ENCODE measurements at places on chromosomes 16 and 17.

DNA sequence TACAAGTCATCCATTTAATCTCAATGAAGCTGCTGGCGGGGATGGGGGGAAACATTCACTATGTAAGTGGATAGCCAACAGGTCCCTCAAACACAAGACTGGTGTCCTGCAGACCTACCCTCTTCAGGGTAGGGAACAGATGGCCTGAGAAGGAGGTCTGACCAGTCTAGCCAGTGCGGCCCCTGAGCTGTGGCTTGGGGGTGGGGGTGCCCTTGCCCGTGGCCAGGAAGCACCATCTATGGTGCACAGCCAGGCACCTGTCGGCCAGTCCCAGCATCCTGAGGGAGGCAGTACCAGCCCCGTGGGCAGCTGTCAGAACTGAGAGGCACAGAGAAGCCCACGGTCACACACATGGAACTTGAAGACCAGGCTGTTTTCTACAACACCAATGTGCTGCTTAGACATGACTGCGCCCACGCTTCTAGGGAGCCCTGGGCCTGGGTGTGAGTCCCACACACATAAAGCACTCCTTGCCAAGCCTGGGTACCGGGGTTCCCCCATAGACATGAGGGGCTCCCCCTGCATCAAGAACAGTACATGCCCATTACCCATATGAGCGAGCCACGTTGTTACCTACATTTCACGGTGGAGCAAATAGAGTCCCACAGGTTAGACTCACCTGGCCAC is 40.9 kb downstream of the RMI2 start:
- no peak for DNase-seq

- DNase-seq, result no peak
Observed at GRCh38 chr17:56831369-56832095, 2.2 kb downstream of the C17orf67 start.

DNA sequence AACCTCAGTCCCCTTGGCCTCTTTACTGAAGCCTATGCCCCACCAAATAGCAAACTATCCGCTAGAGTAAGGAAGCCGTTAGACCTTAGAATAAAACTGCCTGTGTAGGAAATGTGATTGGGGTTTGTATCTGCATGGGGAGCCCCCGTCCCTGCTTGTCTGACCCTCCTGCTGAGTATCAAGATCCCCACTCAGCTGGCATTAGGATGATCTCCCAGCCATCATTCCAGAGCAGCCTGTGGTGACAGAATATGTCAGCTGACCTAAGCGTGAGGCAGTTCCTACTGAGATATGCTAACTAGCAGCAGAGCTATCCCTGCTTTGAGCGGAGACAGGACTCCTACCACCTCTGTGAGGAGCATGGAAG is 645 bp upstream of the GFOD2 start:
- DNase-seq, result peak; percentile 7

GRCh38 chr17:70238646-70239045 is 69.3 kb downstream of the KCNJ2 start:
- no peak for DNase-seq

DNA sequence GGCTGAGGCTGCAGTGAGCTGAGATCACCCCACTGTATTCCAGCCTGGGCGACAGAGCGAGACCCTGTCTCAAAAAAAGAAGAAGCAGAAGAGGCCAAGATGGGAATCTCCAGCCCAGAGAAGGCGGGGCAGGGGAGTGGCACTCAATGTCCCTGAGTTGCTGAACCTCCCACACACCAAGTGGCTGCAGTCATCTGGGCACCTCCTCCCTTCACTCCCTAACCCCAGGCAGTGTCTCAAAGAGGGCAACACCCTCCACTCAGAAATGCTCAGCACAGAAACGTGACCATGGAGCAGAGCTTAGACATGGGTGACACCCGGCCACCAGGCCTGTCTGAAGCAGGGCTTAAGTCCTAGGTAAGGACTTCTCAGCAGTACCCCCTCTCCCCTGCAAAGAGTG is 36.3 kb upstream of the BCAR1 start:
- no peak for DNase-seq

GRCh38 chr16:85517154-85517553 is 96.0 kb upstream of the GSE1 start:
- DNase-seq, result no peak

- no peak for DNase-seq
Observed at GRCh38 chr16:8768692-8769091, 28.7 kb downstream of the TMEM186 start.

- DNase-seq, result no peak
Observed at GRCh38 chr17:70629902-70630301, 460.6 kb downstream of the KCNJ2 start.

- DNase-seq, result peak; percentile 77
Observed at GRCh38 chr17:58335779-58336455, 7.3 kb upstream of the TSPOAP1 start.

DNA sequence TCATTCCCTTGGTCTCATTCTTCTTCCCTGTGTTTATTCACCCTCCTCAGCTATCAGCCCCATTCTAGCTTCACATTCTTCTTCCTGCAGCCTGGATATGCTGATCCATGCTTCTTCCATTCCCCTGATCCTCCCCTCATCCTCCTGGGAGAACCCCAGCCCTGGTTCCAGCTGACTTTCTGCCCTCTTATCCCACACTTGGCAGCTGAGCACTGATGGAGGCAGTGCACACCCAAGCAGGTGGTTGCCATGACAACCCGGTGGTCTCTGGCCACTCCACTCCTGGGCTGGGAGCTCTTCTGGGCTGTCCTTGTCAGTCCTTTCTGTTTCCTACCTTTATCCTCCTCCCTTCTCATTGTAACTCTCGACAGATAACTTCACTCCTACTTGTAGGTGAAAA is 16.7 kb upstream of the TUBG2 start:
- no peak for DNase-seq

DNA sequence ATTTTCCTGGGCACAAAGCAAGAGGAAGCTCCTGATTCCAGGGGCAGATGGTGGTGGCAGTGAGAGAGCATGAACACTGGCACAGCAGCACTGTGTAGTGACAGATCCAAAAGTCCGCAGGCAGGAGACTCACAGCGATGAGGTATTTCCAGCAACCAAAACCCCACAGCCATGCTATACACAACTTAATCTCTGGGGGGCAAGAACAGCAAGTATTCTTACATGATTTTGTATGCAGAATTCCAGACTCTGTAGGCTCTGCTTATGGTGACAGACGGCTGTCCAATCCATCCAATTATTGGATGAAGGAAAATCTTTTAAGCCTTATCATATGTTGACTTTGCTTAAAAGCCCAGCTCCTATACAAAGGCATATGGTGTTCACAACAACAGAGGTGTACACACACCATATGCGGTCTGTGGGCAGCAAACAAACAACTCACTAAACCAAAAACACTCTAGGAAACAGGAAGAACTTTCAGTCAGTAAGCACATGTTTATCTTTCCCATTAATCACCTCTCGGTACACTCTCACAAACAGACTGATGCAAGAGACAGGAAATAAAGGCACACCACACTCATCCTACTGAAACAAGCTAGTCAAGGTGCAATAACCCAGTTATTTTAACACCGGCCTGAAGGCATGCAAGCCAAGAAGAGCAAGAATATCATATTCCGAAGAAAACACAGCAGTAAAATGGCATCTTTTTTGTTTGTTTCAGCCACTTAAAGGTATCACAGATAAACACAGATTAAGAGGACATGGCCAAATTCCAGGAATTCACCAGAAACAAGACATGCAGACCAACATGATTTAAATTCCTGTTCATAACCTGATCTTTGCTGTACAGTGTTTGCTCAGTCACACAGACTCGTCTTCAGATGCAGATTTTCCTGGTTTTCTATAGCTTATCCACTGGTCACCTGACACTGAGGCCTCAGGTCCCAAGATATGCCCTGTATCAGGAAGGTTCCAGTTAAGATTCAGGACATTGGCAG is 47.8 kb downstream of the ERN1 start:
- DNase-seq, result peak; percentile 53

DNA sequence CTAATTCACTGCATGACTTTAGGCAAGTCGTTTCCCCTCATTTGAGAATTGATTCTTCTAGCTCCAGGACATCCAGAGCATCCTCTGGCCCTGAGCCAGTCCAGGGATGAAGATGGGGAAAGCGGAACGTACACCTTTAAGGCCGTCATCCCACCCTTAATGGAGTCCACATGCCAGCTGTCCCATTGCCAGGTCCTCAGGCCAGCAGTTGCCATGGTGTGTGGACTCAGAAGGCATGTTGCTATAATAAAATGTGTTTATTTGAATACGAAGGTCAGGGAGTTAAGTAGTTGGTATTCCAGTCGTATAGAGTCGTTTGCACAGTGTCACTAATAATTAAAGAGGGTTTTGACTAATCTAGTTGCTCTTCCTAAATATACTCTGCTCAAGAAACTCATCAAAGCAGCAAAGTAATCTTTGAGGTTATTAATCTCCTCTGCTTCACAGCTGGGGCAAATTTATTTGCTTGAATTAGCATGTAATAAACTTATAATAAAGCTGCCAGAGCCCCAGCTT is 30.4 kb downstream of the CCDC182 start:
- DNase-seq, result no peak

DNA sequence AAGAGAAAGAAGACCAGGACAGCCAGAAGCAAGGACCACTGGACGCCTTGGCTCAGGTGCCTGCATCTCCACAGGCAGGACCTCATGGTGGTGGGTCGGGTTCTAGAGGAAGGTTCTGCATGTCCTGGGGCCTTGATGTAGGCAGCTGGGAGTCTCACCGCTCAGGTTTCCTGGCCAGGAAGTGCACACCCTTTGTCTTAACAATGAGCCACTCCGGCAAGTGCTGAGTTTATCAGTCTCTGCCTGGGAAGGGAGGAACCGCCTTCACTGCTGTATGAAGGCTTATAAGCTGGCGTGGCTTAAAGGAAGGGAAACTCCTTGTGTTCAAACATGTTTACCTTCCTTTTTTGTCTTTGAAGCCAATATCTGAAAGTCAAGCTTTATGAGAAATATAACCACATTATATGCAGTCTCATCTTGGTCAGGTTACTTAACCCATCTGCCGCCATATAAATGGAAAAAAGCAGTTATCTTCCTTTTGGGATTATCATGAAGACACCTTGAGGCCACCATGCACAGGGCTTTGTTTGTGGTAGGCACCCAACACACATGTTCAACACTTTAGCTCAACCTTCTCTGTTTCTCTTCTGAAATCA is at the start of gene ST6GALNAC1:
Gene ST6GALNAC1, minus strand, starts transcription at position 205 of the 596 bp plus-strand sequence. Its CDS starts 119 bp downstream, at position 86.
- DNase-seq, result peak; percentile 5

DNA sequence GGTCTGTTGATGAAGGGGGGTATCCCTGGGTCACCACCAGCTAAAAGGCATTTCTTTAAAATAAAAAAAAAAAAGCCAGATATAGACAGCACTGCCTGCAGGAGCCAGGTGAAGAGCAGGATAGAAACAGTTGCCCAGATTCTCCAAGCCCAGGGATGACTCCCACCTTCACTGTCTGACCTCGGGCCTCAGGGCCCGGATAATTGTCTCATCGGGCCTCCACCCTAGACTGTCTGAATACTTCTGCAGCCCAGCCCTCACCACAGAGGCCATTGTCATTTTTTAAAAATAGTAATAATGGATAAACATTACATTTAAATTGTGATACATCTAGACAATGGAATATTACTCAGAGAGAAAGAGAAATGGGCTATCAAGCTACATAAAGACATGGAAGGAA is 92.8 kb upstream of the TNRC6C start:
- no peak for DNase-seq

DNA sequence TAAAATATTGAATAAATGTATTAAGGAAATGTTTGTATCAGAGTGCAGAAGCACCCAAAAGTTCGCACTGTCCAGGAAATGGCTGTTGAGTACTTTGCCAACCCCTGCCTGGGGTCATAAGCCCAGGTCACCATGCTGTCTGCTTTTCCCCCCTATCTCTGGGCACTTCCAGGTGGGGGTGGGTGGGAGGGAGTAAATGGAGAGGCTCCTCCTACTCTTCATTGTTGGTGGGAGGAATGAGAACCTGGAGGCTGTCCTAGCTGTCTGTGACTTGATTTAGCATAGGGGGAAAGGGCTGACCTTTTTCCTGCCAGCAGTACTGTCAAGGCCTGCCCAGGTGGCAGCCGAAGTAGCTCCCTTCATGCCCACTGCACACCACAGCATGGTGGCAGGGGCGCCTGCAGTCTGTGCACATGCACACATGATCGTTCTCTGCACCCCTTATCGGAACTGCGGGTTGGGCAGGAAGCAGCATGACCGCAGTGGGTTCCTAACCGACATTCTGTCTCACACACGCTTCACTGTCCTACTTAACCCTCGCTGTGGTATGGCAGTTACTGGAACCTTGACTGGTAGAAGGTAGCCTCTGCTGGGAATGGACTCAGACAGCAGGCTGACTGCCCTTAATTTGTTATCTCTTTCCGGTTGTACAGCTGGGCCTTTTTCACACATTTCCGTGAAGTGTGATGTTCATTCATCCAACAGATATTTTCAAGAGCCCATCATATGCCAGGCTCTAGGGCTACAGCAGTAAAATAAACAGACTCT is 41.5 kb downstream of the LDHD start:
- DNase-seq, result peak; percentile 83

DNA sequence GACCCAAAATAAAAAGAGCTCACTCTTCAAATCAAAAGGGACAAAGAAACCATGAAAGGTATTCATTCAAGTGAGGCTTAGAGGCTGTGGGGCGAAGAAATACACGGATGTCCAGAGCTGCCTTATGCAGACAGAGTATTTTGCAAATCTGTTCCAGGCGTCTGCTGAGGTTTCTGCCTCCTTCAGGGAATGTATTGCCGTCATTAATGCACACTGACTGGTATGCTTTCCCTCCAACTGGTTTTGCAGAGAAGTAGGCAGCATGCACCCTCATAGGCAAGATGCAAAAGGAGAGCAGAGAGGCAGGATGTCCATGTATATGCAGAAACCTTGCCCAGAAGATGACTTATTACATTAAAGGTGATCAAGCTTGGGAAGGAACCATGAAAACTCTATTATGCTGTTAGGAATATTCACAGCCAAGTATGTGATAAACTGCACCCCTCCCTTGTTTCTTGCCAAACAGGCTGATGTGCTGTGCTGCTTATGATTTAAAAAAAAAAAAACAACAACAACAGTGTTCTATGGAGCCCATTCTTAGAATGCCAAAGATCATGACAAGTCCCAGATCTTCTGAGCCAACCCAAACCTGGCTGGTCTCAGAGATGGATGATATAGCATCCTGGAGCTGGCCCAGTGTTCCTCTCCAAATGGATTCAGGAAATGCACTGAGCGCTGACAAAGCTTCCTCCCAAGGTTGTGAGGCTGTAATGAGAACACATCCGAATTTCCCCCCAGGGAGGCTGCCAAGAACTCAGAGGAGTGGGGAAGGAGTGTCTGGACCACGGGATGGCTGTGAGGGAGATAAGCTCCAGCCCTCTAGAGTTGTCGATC is 77.6 kb upstream of the HLF start:
- DNase-seq, result no peak

DNA sequence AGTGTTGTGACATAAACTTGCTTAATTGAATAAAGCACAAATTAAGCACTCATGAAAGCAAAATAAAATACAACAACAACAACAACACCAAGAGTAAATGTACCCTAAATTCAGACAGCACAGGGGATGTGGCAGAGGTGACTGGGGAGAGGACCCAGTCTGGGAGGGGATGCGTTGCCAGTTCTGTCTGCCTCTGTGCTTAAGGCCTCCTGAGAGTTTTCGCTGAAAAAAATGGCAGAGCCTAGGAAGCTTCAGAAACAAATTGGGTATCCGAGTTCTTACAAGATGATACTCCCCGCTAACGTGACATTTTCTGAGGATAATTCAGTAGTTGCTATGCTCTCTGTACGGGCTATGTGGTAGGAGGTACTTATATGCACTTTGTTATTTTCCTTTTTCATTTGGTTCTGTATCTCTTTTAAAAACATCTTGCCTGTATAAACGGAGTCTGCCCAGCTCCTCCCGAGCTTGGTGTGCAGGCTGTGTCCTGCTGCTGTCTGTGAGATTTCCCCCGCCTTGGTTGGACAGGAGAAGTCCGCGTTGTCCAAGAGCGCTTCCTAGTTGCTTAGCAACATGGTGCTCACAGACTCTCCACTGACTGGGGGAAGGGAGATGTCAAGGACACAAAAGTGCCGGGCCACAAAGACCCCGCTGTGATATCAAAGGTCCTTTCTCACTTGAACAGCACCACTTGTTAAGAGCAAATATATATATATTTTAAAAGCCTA is 134.2 kb upstream of the CPHXL start:
- DNase-seq, result no peak

Data from activated T-helper 1 cell treated with anti-CD3 and anti-CD28 coated beads, Interleukin-12 subunit alpha, Interleukin-12 subunit beta, Interleukin-2, Interleukin-4 antibody, amounts not matched to agents 30 ng/mL and 10 ng/mL and 1 ng/mL, durations not matched to agents 14 hours and 24 hours and 36 hours (primary cell).